Occipital lobe (tissue), 3 donors: ENCODE measurements at places on chromosomes 6 and 20. TPM values are rescaled to one million over a fixed set of nuclear protein-coding genes. Genes with fewer than 3 reads are reported as not detected.

FAM229B gene
- total RNA-seq = 22.5 TPM

SERINC3 gene
- 93.3 TPM for total RNA-seq

COX4I2 gene
- not detected for total RNA-seq

HLA-DRA gene
- total RNA-seq = 3.9 TPM

RAET1G gene
- total RNA-seq = not detected

SPEF1 gene
- 0.16 TPM for total RNA-seq

RCAN2 gene
- total RNA-seq = 7.0 TPM

MROH8 gene
- total RNA-seq = 3.0 TPM

JARID2 gene
- 18.6 TPM for total RNA-seq

UTRN gene
- 36.0 TPM for total RNA-seq

NFATC2 gene
- total RNA-seq = 0.47 TPM

REM1 gene
- total RNA-seq = not detected

METTL24 gene
- total RNA-seq = 2.5 TPM

PROCR gene
- total RNA-seq = 4.7 TPM

ENTPD6 gene
- total RNA-seq = 43.7 TPM

ITPR3 gene
- 0.78 TPM for total RNA-seq
